Activated CD4-positive, alpha-beta memory T cell treated with anti-CD3 and anti-CD28 coated beads, Interleukin-2, amount 10 ng/mL, durations not matched to agents 7 days and 5 days (primary cell): ENCODE measurements at places on chromosomes 11 and 22. TPM values are rescaled to one million over a fixed set of nuclear protein-coding genes. Genes with fewer than 3 reads are reported as not detected.
A peak's percentile ranks its signal among the peaks of the same experiment; 100 is the strongest.

BRD1 gene
- total RNA-seq, result 55.4 TPM

IGLL1 gene
- 2.3 TPM for total RNA-seq

C11orf87 gene
- not detected for total RNA-seq

MEI1 gene
- 79.1 TPM for total RNA-seq

SLN gene
- not detected for total RNA-seq

MN1 gene
- total RNA-seq, result 0.40 TPM

PITPNM1 gene
- 116 TPM for total RNA-seq

OR10A5 gene
- not detected for total RNA-seq

IL17REL gene
- not detected for total RNA-seq

DPP3 gene
- total RNA-seq, result 59.3 TPM

DERL3 gene
- total RNA-seq, result 7.8 TPM

MTMR3 gene
- 33.1 TPM for total RNA-seq

MS4A14 gene
- total RNA-seq, result not detected

GRCh38 chr11:60872961-60873524 is 5.7 kb downstream of the ZP1 start:
- peaks cover 61% of the 10 kb centered on the region for H3K4me1 ChIP-seq
- peaks cover 4% of the 10 kb centered on the region for H3K36me3 ChIP-seq
- H3K27ac ChIP-seq, result no peak overlapping the region
- DNase-seq, result no peak

DNA sequence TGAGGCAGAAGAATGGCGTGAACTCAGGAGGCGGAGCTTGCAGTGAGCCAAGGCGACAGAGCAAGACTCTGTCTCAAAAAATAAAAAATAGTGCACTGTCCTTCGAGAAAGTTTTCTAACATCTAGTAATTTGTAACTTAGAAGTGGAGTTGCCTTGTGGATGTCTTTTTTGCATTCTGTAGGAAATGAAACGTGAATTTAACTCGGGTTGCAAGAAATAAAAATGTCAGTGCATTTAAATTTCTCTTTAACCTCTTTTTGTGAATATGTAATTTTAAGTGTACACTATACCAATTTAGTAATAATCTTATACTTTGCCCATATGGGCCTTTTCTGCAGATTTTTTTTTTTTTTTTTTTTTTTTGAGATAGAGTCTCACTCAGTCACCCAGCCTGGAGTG is 26.2 kb upstream of the CRKL start:
- H3K4me3 ChIP-seq, result no peak overlapping the region
- H3K27me3 ChIP-seq, result peaks cover 2% of the 10 kb centered on the region
- H3K4me1 ChIP-seq, result no peaks in the 10 kb centered on the region
- DNase-seq, result no peak
- no peak overlapping the region for H3K27ac ChIP-seq
- peaks cover 16% of the 10 kb centered on the region for H3K36me3 ChIP-seq

DNA sequence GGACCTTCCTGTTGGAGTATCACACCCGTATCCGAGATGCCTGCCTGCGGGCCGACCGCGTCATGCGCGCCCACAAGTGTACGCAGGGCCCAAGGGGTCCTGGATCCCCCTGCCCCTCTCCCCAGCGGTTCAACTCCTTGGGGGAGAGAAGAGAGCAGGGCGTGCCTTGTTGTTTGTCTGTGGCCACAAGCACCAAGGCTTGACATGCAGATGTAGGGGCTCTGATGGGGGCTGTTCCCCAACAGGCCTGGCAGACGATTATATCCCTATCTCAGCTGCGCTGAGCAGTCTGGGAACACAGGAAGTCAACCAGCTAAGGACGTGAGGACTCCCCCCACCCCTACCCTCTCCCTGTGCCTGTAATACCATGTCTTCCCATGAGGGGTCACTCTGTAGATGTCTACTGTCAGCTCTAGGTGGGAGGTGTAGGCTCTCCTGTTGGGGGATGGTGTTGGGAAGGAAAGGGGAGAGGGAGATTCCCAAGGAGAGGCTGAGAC is 6.8 kb downstream of the CFL1 start:
- DNase-seq, result peak; percentile 29
- H3K27ac ChIP-seq, result no peak overlapping the region
- peaks cover 29% of the 10 kb centered on the region for H3K4me1 ChIP-seq
- no peak overlapping the region for H3K4me3 ChIP-seq

DNA sequence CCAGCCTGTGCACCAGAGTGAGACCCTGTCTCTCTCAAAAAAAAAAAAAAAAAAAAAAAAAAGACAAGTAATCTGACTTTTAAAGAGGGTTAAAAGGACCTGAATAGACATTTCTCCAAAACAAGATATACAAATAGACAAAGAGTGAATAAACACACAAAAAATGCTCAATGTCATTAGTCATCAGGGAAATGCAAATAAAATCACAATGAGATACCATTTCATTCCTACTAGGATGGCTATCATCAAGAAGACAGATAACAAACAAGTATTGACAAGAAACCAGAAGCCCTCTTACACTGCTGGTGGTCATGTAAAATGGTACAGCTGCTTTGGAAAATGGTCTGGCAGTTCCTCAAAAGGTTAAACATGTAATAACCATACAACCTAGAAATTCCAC is 4.1 kb downstream of the RIC3 start:
- H3K4me1 ChIP-seq, result peaks cover 19% of the 10 kb centered on the region
- no peak overlapping the region for H3K4me3 ChIP-seq
- no peak for DNase-seq
- H3K36me3 ChIP-seq, result peaks cover 5% of the 10 kb centered on the region
- peaks cover 27% of the 10 kb centered on the region for H3K27me3 ChIP-seq
- no peak overlapping the region for H3K27ac ChIP-seq

DNA sequence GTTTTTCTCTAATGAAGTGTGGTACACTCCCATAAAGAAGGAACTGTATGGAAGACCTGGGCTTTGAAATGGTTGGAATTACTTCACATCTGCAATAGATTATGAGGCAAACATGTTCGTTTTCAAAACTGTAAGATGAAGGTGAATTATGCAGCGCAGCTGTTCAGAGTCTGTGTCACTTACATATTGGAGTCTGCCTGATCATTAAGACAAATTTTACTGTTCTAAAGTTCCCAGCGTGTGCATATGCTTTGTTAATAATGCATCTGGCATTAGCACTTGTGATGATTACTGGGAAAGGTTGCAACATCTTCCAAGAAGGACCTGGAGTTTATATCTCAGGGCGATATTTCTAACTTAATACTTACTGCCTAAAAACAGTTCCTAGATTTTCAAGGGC is 255.2 kb upstream of the ZC3H12C start:
- no peak overlapping the region for H3K4me3 ChIP-seq
- DNase-seq, result no peak
- H3K27ac ChIP-seq, result no peak overlapping the region
- H3K36me3 ChIP-seq, result no peaks in the 10 kb centered on the region
- no peaks in the 10 kb centered on the region for H3K4me1 ChIP-seq
- H3K27me3 ChIP-seq, result no peaks in the 10 kb centered on the region

GRCh38 chr11:116302756-116303155 is 470.0 kb downstream of the BUD13 start:
- no peak overlapping the region for H3K27ac ChIP-seq
- DNase-seq, result no peak
- no peaks in the 10 kb centered on the region for H3K36me3 ChIP-seq
- no peaks in the 10 kb centered on the region for H3K27me3 ChIP-seq
- H3K4me3 ChIP-seq, result no peak overlapping the region

DNA sequence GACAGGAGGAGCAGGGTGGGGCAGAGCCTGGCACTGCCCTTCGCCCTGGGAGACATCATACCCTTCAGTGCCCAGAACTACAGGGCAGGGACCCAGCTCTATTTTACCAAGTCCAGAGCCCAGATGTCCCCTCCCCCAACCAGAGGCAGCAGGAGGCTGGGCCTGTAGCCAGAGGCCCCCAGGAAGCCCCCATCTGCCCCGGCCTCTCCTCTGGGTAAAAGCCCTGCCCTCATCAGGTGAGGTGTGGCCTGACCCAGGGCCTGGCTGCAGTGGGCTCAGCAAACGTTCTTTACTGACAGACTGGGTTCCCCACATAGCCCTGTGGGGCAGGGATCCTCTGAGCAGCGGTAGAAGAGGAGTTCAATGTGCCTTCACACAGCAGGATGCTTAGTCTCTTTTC is 51.8 kb upstream of the SLC22A12 start:
- DNase-seq, result no peak
- no peaks in the 10 kb centered on the region for H3K36me3 ChIP-seq
- H3K4me3 ChIP-seq, result no peak overlapping the region
- peaks cover 20% of the 10 kb centered on the region for H3K27me3 ChIP-seq

DNA sequence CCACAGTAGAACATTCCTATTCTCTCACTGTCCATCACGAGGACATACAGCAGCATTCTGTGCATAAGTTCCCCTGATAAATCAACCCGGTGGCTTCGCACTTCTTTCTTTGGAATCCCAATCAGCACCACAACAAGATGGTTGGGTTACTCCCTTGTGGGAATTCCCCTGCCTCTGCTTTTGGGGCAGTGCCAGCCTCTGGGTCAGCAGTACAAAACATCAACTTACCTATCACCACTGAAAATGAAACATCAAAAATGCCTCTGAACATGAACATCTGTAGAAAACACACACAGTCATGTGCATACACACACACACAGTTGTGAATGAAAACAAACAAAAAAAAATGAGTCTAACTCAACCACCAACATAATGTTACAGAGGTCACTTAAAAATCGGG is 79.3 kb downstream of the KCNA4 start:
- no peak overlapping the region for H3K27ac ChIP-seq
- no peak overlapping the region for H3K4me3 ChIP-seq
- H3K4me1 ChIP-seq, result no peaks in the 10 kb centered on the region
- DNase-seq, result no peak
- H3K36me3 ChIP-seq, result no peaks in the 10 kb centered on the region

GRCh38 chr22:32331236-32331917 is 26.3 kb upstream of the RFPL3 start:
- no peaks in the 10 kb centered on the region for H3K27me3 ChIP-seq
- no peak for DNase-seq
- no peak overlapping the region for H3K4me3 ChIP-seq

- H3K36me3 ChIP-seq, result no peaks in the 10 kb centered on the region
- DNase-seq, result no peak
- no peaks in the 10 kb centered on the region for H3K27me3 ChIP-seq
- no peak overlapping the region for H3K27ac ChIP-seq
- H3K4me1 ChIP-seq, result no peaks in the 10 kb centered on the region
Measured at GRCh38 chr11:80255021-80255420, 814.2 kb upstream of the TENM4 start.

- H3K36me3 ChIP-seq, result peaks cover 4% of the 10 kb centered on the region
- H3K4me1 ChIP-seq, result peaks cover 17% of the 10 kb centered on the region
- DNase-seq, result no peak
- peaks cover 24% of the 10 kb centered on the region for H3K27me3 ChIP-seq
Measured at GRCh38 chr22:36850056-36850455, 10.8 kb upstream of the NCF4 start.

GRCh38 chr11:82832983-82833382 is 67.2 kb downstream of the PRCP start:
- peaks cover 12% of the 10 kb centered on the region for H3K36me3 ChIP-seq
- no peak for DNase-seq
- no peaks in the 10 kb centered on the region for H3K4me1 ChIP-seq
- no peak overlapping the region for H3K4me3 ChIP-seq
- H3K27ac ChIP-seq, result no peak overlapping the region
- no peaks in the 10 kb centered on the region for H3K27me3 ChIP-seq

- peaks cover 14% of the 10 kb centered on the region for H3K36me3 ChIP-seq
- no peaks in the 10 kb centered on the region for H3K4me1 ChIP-seq
- DNase-seq, result no peak
- H3K4me3 ChIP-seq, result no peak overlapping the region
Measured at GRCh38 chr22:45823336-45823735, 151.7 kb downstream of the ATXN10 start.

GRCh38 chr11:118606844-118607228 is 579 bp upstream of the PHLDB1 start:
- DNase-seq, result no peak
- H3K4me3 ChIP-seq, result peak overlapping the region; percentile 24
- H3K36me3 ChIP-seq, result peaks cover 23% of the 10 kb centered on the region
- peaks cover 26% of the 10 kb centered on the region for H3K4me1 ChIP-seq

- H3K27me3 ChIP-seq, result peaks cover 2% of the 10 kb centered on the region
- no peak overlapping the region for H3K4me3 ChIP-seq
- no peak overlapping the region for H3K27ac ChIP-seq
- peaks cover 4% of the 10 kb centered on the region for H3K36me3 ChIP-seq
Measured at GRCh38 chr11:128190312-128190711, 397.0 kb downstream of the ETS1 start.

GRCh38 chr22:44735518-44736428 is 16.6 kb upstream of the ARHGAP8 start:
- no peaks in the 10 kb centered on the region for H3K36me3 ChIP-seq
- no peak overlapping the region for H3K4me3 ChIP-seq
- H3K27me3 ChIP-seq, result no peaks in the 10 kb centered on the region

- peak overlapping the region; percentile 93 for H3K27ac ChIP-seq
- H3K4me1 ChIP-seq, result peaks cover 75% of the 10 kb centered on the region
- peak overlapping the region; percentile 5 for H3K4me3 ChIP-seq
Measured at GRCh38 chr11:71450939-71451338, 2.1 kb upstream of the NADSYN1 start.

DNA sequence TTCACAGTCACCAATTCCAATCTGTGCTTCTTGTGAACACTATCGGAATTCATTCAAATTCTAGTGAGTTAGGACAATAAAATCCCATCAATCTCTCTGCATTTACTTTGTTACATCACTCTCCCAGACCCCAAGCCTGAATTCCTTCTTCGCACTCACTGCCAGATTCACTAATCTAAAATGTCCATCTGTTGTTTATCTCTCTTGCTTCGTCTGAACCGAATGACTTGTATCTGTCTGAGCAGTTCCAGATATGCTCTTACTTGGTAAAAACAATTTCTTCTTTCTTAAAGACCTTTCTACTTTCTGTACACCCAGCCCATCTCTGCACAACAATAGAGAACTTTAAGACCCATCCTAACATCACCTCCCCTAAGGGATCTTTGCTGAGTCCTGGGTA is 7.0 kb downstream of the MMP10 start:
- peaks cover 17% of the 10 kb centered on the region for H3K27me3 ChIP-seq
- no peaks in the 10 kb centered on the region for H3K4me1 ChIP-seq
- no peak overlapping the region for H3K27ac ChIP-seq
- H3K36me3 ChIP-seq, result no peaks in the 10 kb centered on the region

DNA sequence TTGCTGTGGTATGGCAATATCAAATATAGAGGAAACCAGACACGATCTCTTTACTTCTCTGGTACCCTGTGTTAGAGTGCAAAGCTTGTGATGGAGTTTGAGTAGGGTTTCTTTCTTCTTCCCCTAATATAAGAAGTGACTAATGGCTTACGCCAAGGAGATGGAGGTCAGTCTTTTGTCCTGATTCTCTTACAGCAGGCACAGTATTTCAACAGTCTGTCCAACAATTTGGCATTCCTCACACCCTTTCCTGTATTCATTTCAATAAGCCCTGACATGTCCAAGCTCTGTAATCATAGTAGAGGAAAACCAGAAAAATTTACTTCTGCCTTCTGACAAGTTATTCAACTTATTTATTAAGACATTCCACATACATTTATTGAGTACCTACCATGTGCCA is 546.2 kb downstream of the TMEM135 start:
- H3K4me1 ChIP-seq, result no peaks in the 10 kb centered on the region
- no peaks in the 10 kb centered on the region for H3K36me3 ChIP-seq

DNA sequence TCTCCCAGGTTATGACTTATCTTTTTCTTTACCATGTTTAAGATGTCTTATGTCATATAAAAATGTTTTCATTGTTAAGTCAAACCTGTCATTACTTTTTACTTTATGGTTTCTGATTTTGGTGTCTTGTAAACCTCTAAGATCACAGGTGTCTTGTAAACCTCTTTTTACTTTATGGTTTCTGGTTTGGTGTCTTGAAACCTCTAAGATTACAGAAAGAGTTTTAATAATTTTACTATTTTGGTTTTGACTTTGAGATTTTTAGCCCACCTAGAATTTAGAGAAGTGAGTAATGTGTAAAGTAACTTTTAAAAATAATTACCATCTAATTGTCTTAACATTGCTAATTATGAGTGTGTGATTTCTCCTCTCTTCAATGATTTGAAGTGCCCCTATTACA is 2.6 kb downstream of the CSF2RB start:
- H3K4me1 ChIP-seq, result peaks cover 5% of the 10 kb centered on the region
- no peak overlapping the region for H3K27ac ChIP-seq
- H3K36me3 ChIP-seq, result no peaks in the 10 kb centered on the region
